Activated T-cell treated with anti-CD3 and anti-CD28 coated beads, Interleukin-2, amount 50 U/mL, for 72 hours (primary cell): ENCODE measurements at places on chromosomes 12 and 14.

GRCh38 chr12:87253157-87253556, 776.0 kb downstream of the C12orf50 start:
- no peaks in the 10 kb centered on the region for H3K36me3 ChIP-seq
- no peak overlapping the region for H3K4me3 ChIP-seq
- no peak overlapping the region for H3K27ac ChIP-seq
- DNase-seq = no peak
- no peaks in the 10 kb centered on the region for H3K4me1 ChIP-seq
- no peaks in the 10 kb centered on the region for H3K27me3 ChIP-seq

DNA sequence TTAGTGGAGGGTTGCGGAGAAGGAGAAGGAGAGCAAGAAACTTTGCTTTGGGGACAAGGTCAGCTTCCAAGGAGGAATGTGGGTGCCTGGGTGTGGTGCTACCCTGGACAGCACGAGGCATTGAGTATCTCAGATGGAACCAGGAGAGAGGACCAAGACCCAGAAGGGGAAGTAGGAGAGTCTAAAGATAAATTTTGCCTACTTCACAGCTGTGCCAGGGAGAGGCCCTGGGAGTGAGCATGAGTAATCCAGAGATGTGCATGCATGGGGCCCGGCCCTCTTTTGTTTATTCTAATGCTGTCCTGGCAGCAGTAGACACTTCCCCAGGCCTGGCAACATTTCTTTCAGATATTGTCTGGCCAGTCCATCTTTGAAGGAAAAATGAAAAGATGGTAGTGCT, 49.5 kb upstream of the GNPNAT1 start:
- no peak for DNase-seq
- no peak overlapping the region for H3K27ac ChIP-seq
- H3K27me3 ChIP-seq = no peaks in the 10 kb centered on the region
- no peaks in the 10 kb centered on the region for H3K4me1 ChIP-seq
- no peaks in the 10 kb centered on the region for H3K36me3 ChIP-seq

GRCh38 chr12:50453872-50454271, 50.9 kb upstream of the DIP2B start:
- no peak overlapping the region for H3K4me3 ChIP-seq
- no peak overlapping the region for H3K27ac ChIP-seq
- peaks cover 14% of the 10 kb centered on the region for H3K36me3 ChIP-seq
- no peaks in the 10 kb centered on the region for H3K4me1 ChIP-seq
- DNase-seq = no peak
- H3K27me3 ChIP-seq = no peaks in the 10 kb centered on the region

DNA sequence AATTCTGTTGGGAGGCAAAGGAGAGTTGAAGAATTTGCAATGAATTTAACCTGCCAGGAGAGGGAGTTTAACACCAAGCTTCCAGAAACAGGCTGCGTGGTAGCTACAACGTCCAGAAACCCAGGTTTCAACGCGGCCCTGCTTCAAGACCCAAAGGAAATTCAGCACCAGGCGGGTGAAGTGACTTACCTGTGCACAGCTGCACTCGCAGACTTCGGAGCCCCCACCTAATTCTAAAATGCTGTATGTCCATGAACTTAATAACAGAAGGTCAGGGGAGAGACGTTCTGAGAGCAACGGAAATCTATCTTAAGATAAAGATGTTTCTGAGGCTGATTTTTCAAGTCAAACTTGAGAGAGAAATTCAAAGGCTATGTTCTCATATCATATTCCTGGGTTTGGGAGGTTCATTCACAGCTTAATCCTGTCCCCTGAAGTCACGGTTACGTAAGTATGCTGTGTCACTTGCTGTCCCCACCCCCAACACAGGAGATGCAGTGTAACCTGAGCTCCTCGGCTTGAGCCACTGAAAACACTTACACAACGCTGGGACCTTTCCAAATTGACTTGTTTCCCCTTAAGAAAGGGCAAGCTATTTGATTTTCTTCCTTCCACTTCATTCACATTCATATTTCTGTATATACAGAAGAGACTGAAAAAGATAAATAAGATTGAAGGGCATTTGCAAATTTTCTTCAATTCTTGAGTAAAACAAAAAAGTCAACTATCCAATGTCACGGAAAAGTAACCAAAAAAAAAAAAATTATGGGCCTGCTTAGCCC, 22.7 kb downstream of the CLIP1 start:
- peaks cover 58% of the 10 kb centered on the region for H3K4me1 ChIP-seq
- DNase-seq = peak; percentile 61
